Naive thymus-derived CD4-positive, alpha-beta T cell (primary cell): ENCODE measurements at places on chromosomes 16 and 17. TPM values are rescaled to one million over a fixed set of nuclear protein-coding genes. Genes with fewer than 3 reads are reported as not detected.

- no peaks in the 10 kb centered on the region for H3K36me3 ChIP-seq
- DNase-seq, result no peak
- H3K27ac ChIP-seq, result no peak overlapping the region
- peaks cover 25% of the 10 kb centered on the region for H3K4me1 ChIP-seq
Measured at GRCh38 chr17:82108496-82108945, 10.5 kb upstream of the FASN start.

Gene TNFRSF13B
- total RNA-seq, result 1.9 TPM

- no peak overlapping the region for H3K27ac ChIP-seq
- H3K27me3 ChIP-seq, result no peaks in the 10 kb centered on the region
- H3K4me3 ChIP-seq, result no peak overlapping the region
- H3K4me1 ChIP-seq, result no peaks in the 10 kb centered on the region
- DNase-seq, result no peak
Measured at GRCh38 chr16:4882633-4883285, 35.5 kb downstream of the UBN1 start.

GRCh38 chr17:64938290-64938689 is 19.0 kb upstream of the LRRC37A3 start:
- no peak overlapping the region for H3K27ac ChIP-seq
- H3K4me1 ChIP-seq, result no peaks in the 10 kb centered on the region
- DNase-seq, result no peak
- no peaks in the 10 kb centered on the region for H3K27me3 ChIP-seq
- H3K4me3 ChIP-seq, result no peak overlapping the region

DNA sequence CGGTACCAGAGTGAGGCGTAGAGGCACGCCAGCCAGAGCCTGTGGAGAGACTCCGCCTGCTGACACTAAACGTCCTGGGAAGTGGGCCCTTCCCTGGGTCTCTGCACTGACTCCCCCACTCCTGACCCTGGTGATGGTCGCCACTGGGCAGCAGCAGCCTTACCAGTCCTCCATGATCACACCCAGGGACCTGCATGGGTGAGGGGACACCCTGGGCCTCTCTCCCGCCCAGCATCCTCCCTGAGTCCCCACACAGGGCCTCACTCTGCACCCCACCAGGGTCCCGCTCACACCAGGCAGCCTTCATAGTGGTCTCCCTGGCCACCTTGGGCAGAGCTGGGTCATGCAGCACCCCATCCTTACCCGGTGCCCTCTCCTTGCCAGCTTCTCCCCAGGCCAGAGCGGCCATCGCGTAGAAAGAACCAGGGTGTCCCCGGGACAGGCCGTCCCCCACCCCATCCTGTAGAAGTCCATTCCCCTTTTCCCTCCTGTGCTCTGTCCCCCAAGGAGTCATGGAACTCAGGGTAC is 10.7 kb downstream of the RGS11 start:
- H3K36me3 ChIP-seq, result no peaks in the 10 kb centered on the region
- no peak for DNase-seq
- H3K27me3 ChIP-seq, result no peaks in the 10 kb centered on the region
- H3K4me1 ChIP-seq, result no peaks in the 10 kb centered on the region
- H3K4me3 ChIP-seq, result no peak overlapping the region

- DNase-seq, result no peak
- no peaks in the 10 kb centered on the region for H3K36me3 ChIP-seq
- H3K27me3 ChIP-seq, result no peaks in the 10 kb centered on the region
Measured at GRCh38 chr16:83455716-83456115, 352.1 kb upstream of the HSBP1 start.

Gene NPIPB6
- total RNA-seq, result 7.3 TPM

DNA sequence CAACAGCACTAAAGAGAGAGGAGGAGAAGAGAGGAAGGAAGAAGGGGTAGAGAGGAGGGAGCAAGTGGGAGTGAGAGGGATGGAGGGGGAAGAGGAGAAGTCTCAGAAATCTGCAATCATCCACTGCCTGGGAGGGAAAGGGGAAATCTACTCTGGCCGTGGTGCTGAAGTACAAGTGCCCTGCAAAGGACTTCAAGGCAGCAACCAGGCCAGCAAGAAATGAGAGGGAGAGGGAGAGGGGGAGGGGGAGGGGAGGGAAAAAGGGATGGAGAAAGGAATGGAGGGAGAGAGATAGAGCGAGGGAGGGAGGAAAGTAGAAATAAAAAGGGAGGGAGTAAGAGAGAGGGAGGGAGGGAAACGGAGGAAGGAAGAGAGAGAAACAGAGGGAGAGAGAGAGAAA is 130.8 kb upstream of the EEF2KMT start:
- no peak for DNase-seq
- H3K27ac ChIP-seq, result no peak overlapping the region
- H3K27me3 ChIP-seq, result no peaks in the 10 kb centered on the region
- no peak overlapping the region for H3K4me3 ChIP-seq
- no peaks in the 10 kb centered on the region for H3K4me1 ChIP-seq

Gene SPNS2
- total RNA-seq, result not detected
